ENCODE measurements at places on chromosomes 5 and 9.

DNA sequence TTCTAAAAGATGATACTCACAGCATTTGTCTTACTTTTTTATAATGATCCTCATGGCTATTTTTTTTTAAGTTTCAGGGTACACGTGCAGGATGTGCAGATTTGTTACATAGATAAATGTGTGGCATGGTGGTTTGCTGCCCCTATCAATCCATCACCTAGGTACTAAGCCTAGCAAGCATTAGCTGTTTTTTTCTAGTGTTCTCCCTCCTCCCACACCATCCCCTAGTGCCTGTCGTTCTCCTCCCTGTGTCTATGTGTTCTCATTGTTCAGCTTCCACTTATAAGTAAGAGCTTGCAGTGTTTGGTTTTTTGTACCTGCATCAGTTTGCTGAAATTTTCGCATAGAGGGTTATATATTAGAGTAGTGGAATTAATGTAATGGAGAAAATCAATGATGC lies 189.1 kb upstream of the CDH12 start:
- no peak for DNase-seq

DNA sequence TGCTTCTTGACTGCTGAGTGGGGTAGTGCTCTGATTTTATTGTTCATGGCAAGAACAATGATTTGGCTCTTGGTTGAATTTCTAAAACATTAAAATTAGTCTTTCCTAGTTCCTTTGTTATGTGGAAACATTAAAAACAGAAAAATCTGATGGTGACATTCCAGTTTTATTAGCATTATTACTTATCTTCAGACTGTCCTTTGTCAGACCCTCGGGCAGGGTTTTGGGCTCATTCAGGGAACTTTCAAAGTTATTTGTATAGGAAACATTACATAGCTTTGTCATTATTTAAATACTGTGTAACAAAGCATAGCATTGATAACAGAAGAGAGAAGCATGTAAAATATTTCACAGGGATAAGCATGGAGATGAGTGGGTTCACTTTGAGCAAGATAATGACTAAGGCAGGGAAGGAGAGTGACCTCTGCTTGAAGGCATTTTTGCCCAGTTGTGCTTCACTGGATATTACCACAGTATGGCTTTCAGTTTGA lies 119.9 kb downstream of the KDM4C start:
- DNase-seq = no peak

- no peak for DNase-seq
Observed at GRCh38 chr9:129919841-129920240, 84.6 kb downstream of the USP20 start.

DNA sequence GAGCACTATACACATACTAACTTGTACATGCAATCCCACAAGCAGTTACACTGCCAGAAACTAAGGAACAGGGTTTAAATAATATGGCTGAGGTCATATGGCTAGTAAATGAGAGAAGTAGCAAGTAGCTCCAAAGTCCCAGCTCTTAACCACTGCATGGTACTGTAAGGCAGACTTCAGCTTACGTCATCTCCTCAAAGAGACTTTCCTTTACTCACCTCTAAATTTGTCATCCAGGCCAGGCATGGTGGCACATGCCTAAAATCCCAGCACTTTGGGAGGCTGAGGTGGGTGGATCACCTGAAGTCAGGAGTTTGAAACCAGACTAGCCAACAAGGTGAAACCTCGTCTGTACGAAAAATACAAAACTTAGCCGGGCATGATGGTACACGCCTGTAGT lies 20.4 kb upstream of the SELENOP start:
- no peak for DNase-seq
